ENCODE measurements at places on chromosomes 2 and 18.

GRCh38 chr18:8800445-8800844, 95.1 kb downstream of the MTCL1 start:
- DNase-seq = no peak

DNA sequence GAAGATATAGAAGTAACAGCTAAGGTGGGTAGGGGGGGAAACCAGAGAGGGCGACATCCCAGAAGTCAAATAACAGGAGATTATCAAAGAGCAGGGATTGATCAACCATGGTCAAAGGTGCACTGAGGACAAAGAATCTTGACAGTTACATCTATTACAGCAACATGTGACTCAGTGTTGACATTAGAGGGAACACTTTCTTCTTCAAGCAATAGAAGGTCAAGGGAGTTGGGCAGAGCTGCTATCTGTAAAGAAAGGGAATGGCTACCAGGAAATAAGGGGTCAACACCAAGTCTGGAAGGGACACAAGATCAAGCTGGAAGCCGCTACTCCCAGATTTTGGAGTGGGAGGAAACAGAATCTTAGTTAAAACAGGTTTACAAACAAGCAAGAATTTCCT, 611.0 kb downstream of the TSN start:
- DNase-seq = no peak

DNA sequence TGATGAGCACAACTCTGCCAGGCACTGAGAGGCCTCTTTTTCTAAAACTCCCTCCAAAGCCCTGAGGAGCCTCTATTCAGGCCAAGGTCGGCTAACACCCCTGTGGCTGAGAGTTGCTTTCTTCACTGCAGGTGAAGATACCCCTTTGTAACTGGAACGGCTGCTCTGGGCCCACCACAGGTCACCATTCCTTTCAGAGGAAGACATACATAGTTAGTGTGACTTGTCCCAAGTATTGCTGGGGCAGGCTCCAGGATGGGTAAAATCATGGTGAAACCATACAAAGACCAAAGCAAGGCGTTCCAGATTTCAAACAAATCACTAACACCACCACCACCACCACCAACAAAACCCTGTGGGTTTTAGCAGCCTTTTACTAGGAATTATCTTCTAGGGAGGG, 36.8 kb downstream of the CHST10 start:
- DNase-seq = no peak

DNA sequence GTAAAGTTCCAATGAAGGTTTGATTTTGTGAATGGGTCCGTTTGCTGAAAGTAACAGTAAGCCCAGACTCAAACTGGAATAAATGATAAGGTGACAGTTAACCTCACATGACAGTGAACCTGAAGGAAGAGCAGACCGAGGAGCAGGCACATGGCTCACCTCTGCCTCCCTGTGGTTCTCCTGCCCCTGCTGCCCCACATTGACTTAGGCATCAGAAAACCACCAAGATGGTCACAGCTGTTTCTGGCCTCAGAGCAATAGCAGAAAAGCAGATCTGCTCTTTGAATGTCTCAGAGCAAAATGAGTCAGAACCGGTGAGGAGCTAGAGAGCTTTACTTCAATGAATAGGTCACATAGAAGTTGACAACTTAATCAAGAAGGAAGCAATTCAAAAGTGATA, 487.6 kb downstream of the METTL4 start:
- DNase-seq = no peak

DNA sequence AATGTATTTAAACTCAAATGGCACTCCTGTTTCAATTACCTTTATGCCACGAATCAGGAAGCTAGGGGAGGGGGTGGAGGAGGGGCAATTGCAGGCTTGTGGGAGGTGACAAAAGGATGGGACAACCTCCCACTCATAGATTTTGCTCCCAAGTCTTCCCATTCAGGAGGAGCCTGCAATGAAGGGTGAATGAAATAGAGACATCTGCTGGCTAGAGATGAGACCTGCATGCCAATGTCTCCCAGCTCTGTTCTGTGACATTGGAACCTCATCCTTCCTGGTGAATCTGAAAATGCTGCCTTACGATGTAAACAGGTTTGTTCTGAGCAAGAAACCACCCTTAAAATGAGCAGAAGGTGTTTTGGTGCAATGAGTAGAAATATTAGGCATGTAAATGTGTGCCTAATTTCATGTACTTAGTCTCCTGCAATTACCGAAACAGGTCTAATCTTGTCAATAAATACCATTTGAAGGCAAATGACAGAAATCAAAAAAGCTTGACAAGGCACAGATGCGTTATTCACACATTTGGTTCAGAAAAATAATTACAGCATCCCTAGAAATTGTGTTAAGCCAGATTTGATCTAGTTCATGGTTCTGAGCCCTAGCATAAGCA, 2.7 kb upstream of the PID1 start:
- peak; percentile 82 for DNase-seq

- peak; percentile 52 for DNase-seq
Observed at GRCh38 chr2:42926434-42927333, 134.3 kb upstream of the HAAO start.

DNA sequence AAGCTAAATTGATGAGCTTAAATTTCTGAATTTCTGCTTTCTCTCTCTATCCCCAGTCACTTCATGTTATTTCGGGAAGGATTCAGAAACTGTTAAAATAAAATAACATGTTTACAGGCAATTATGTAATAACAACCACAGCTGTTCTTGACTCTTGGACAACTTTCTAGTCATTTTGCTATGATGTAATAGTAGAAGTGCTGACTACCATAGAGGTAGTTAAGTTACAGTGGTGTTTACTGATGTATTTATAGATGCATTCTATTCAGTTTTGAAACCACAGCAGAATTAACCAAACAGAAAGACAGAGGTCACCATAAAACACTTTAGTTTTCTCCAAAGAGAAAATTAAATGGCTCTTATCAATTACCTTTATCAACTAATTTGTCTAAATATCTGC, 1292.0 kb upstream of the CHAC2 start:
- DNase-seq = no peak

GRCh38 chr2:159449504-159450124, 163.1 kb upstream of the WDSUB1 start:
- DNase-seq = no peak

- no peak for DNase-seq
Observed at GRCh38 chr2:207394812-207395534, 134.8 kb upstream of the CREB1 start.

GRCh38 chr2:77421971-77422370, 100.2 kb downstream of the LRRTM4 start:
- DNase-seq = no peak

- DNase-seq = peak; percentile 17
Observed at GRCh38 chr2:240586919-240587800, 626 bp downstream of the CAPN10 start.

DNA sequence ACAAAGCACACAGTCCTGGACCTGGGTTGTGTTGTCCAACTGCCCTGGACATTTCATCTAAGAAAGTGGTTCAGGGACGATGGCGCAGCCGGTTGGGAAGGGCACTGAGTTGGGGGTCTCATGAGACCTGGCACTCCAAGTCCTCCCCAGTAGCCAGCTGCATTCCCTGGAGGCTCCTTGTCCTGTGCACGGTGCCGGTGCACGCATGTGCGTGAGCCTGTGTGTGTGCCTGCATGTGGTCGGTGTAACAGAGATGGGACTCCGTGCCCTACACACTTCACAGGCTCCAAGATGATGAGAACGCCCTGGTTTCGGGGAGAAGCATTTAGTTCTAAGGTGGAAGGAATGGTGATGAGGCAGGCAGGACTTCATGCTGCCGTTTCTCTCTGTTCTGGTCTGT, 124.9 kb upstream of the PXDN start:
- no peak for DNase-seq

- DNase-seq = no peak
Observed at GRCh38 chr2:138125306-138126288, 161.3 kb downstream of the HNMT start.

GRCh38 chr18:11323359-11323819, 174.0 kb upstream of the PIEZO2 start:
- no peak for DNase-seq

DNA sequence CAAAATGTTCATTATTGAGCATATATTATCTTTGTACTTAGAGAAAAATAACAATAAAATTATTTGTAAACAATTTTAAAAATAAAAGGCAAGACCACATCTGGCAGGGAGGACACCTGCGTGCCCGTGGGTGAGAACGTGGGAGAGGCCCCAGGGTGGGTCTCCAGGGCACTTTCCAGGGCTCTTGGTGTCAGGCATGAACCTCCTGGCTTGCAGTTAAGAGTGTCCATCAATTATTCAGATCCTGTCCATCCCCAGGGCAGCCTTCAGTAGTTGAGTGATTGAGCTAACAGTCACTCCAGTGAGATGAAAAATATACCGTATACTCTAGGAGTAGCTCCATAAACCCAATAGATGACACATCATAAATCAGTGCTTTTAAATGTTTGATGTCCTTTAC, 49.7 kb downstream of the TPO start:
- no peak for DNase-seq

DNA sequence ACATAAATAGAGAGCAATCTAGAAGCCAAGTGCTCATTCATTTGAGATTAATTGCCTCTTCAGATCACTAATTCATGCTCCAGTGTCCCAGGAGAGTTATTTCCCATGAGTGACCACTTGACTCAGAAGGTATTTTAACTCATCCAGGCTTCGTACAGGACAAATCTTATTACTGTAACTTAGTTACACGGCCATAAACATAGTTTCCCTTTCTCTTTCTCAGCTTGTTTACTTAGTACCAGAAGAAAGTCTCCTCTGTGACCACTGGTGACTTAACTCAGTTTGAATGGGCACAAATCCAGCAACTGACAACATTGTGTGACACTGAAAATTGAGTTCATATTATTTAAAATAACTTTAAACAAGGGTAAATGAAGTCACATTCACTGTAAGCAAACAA, 25.3 kb downstream of the MMADHC start:
- DNase-seq = no peak

- no peak for DNase-seq
Observed at GRCh38 chr2:235621736-235622135, 127.9 kb downstream of the AGAP1 start.

- DNase-seq = no peak
Observed at GRCh38 chr18:54127759-54128378, 96.6 kb downstream of the MBD2 start.

- peak; percentile 12 for DNase-seq
Observed at GRCh38 chr2:54503192-54503591, 47.1 kb downstream of the SPTBN1 start.

DNA sequence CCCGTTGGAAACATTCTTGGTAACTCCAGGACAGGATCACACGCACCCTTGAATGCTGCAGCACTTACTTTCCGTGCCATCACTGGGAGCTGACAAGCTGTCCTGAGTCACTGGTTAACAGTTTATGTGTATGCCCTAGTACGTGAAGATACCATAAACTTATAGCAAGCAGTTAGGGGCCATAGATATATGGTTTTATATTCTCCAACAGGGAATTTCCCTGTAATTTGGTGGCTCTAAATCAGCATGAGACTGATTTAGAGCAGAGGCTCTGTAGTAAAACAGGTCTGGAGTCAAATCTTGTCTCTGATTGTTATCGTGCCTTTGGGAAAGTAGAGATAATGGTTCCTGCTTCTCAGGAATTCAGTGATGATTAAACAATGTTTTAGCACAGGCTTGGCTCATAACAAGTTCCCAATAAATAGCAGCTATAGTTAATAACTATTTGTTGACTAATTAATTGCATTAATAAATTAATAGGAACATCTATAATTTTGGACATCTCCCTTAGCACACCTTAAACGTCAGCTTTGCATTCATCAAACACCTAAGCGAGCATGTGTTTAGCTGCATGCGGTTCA, 215.2 kb downstream of the VAPA start:
- no peak for DNase-seq
